ENCODE measurements at places on chromosomes 4 and X.

- DNase-seq = no peak
These were observed 236.7 kb downstream of the NR3C2 start for GRCh38 chr4:148205476-148205875.

DNA sequence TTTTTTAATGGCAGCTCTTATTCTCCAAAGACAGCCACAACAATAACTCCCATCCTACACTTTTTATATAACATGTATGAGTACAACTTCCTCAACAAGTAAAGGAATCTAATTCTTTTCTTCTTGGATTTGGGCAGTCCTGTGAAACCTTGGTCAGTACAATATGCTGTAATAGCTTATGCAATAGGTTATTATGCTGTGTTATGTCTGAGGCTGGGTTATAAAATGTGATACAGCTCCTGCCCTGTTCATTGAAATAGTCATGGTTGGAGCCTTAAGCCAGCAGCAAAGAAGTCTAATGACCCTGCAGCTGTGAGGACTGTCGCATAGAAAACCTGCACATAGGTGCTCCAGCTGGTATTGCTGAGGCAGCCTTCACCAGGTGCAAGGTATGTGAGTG is 215.8 kb upstream of the RASGEF1B start:
- no peak for DNase-seq

GRCh38 chr4:83083925-83084475 is 30.5 kb downstream of the PLAC8 start:
- no peak for DNase-seq

GRCh38 chr4:177376024-177376423 is 66.2 kb downstream of the AGA start:
- DNase-seq = peak; percentile 25

DNA sequence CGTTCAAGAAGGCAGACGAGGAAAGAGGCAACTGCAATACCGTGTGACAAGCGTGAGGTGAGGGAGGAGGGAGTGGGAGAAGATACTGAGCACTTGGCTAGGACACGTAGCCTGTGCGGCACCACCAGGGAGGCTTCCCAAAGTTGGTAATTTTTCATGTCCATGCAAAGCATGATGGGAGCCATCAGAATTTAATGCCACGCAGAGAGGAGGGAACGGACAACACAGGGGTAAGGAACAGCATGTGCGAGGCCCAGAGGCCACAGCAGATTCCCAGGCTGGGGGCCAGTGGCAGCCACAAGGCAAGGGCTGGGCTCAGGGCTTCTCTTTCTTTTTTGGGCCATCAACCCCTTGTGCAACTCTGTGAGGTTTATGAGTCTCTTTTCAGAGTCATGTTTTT is 11.0 kb upstream of the CLDN24 start:
- DNase-seq = no peak

GRCh38 chr4:107497054-107497453 is 223.0 kb downstream of the PAPSS1 start:
- no peak for DNase-seq

GRCh38 chr4:145440292-145441007 is 41.2 kb upstream of the SMAD1 start:
- DNase-seq = no peak

DNA sequence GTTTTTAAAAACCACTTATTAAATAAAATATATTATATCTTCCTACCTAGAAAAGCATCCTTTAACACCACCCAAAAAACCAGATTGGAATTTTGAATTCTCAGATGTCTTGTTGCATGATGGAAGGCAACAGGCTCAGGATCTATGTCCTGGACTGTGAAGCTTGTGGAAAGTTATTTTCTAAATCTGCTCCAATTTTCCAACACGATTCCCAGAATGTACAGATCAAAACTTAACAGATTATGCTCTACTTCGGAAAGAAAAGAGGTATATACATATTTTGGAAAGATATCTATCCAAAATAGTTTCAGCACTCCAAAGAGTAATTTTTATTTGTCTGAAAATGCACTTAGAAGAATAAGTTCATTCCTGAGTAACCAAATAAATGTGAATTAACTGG is 291.7 kb upstream of the EMCN start:
- DNase-seq = no peak

DNA sequence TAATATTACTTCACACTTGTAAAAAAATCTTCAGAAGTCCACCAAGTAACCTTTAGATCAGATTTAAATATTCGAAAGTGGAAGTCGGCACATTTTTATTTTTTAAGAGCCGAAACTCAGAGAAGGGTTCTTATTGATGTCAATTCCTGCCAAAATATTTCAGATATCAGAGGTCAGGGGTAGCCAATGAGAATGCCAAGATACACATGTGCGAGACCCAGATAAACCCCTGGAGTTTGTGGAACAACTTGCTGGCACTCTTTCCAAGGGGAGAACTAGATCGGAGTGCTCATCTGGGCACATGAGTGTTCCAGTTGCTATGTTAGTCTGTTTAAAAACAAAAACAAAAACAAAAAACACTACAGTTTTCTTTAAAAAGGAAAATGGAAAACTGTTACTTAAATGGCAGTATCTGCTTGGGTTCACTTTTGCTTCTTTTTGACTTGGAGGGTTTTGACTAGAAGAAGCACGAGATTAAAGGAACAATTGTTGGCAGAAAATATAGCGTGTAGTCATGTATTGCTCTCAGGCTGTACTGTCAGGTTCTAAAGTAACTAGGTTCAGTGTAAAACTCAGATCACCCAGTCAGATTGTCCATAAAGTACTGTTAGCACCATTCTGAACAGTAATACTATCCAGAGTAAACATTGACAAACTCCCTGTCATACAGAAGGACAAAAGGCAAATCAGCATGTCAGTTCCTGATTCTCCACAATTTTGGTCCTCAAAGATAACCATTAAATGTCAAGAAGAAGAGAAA is 188.0 kb upstream of the PACRGL start:
- no peak for DNase-seq

- DNase-seq = no peak
These were observed 24.9 kb downstream of the DOCK11 start for GRCh38 chrX:118520216-118521206.

DNA sequence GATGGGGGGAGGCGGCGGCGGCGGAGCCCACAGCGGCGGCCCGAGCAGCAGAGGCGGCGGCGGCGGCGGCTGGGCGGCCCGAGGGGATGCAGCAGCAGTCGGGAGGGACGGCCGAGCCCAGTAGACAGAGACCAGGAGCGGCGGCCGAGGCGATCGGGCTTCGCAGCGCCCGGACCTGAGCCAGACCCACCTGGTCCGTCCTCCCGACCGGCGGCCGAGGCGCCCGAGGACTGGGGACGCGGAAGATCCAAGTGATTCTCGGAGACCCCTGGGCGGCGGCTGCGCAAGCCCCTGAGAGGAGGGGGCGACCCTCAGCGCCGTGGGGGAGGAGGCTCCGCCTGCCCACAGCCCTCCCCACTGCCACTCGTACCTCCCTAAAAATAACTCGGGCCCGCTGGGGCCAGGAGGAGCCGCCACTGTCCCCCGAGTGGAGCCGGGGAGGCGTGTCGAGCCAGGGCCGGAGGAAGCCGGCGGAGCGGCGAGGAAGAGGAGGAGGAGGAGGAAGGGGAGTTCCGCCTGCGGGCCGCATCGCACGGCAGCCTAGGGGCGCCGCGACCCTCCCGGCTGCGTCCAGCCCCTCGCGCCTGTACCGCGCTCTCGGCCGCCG is 608 bp downstream of the RAPGEF2 start:
- DNase-seq = peak; percentile 22

DNA sequence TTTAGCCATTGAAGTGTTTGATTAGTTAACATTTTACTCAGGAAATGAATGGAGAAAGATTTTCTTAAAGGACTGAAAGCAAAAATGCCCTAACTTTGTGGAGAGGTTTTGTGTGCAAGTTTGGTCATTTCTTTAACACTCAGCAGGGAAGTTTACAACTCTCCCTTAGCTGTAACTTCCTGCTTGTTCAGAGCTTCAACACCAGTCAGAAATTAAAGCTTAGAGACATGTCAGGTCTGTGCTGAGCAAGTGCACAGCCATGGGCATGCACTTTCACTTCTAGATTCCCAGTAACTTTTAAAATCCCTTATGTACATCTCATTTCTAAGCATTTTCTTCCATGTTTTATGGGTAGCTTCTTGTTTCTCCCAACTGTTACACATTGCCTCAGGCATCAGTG is 326.0 kb downstream of the ACTRT1 start:
- no peak for DNase-seq

GRCh38 chr4:78218260-78218659 is 161.1 kb downstream of the FRAS1 start:
- DNase-seq = no peak

GRCh38 chr4:173509036-173510001 is 20.7 kb downstream of the HAND2 start:
- DNase-seq = no peak

- no peak for DNase-seq
These were observed 544.8 kb upstream of the ADGRL3 start for GRCh38 chr4:60655356-60655755.

GRCh38 chr4:70269674-70270073 is 27.3 kb downstream of the CSN3 start:
- DNase-seq = peak; percentile 48

- no peak for DNase-seq
These were observed 70.1 kb upstream of the TMLHE start for GRCh38 chrX:155682834-155683233.

- no peak for DNase-seq
These were observed 173.4 kb downstream of the DHRSX start for GRCh38 chrX:2327423-2327822.

DNA sequence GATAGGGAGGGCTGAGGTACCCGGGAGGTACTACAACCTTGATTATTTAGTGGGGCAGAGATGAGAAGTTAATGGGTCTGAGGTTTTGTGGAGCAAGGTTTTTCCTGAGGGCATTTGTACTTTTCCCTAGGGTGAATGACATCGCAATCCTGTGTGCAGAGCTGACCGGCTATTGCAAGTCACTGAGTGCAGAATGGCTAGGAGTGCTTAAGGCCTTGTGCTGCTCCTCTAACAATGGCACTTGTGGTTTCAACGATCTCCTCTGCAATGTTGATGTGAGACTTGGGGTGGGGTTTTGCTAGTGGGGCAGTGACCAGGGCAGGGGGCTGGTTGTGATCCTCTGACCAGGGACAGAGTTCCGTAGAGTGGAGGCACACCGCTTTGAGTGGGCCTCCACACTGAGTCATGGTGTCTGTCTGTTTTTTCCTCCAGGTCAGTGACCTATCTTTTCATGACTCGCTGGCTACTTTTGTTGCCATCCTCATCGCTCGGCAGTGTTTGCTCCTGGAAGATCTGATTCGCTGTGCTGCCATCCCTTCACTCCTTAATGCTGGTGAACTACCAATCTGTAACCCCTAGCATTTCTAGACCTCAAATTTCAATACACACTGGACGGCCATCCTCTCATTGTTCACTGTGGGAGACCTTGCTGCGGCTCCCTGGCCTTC is 9.9 kb downstream of the MED12 start:
- DNase-seq = no peak

DNA sequence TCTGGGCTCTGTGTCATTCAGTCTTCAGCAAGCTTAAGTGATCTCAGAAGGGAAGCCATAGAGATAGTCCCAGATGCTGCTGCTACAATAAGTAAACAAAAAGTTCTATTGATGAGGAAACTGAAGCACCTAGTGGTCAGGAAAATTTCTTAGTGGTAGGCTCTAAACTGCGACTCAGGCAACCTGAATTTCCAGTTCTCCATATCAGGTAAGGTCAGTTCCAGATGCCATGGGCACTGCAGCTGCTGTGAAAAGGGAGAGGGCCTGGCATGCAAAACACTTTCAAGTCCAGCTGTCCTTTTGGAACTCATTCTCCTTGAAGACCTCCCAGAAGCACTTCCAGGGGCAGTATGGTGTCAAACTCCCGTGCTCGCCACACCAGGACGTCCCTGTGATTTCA is 46.2 kb downstream of the REELD1 start:
- DNase-seq = no peak

DNA sequence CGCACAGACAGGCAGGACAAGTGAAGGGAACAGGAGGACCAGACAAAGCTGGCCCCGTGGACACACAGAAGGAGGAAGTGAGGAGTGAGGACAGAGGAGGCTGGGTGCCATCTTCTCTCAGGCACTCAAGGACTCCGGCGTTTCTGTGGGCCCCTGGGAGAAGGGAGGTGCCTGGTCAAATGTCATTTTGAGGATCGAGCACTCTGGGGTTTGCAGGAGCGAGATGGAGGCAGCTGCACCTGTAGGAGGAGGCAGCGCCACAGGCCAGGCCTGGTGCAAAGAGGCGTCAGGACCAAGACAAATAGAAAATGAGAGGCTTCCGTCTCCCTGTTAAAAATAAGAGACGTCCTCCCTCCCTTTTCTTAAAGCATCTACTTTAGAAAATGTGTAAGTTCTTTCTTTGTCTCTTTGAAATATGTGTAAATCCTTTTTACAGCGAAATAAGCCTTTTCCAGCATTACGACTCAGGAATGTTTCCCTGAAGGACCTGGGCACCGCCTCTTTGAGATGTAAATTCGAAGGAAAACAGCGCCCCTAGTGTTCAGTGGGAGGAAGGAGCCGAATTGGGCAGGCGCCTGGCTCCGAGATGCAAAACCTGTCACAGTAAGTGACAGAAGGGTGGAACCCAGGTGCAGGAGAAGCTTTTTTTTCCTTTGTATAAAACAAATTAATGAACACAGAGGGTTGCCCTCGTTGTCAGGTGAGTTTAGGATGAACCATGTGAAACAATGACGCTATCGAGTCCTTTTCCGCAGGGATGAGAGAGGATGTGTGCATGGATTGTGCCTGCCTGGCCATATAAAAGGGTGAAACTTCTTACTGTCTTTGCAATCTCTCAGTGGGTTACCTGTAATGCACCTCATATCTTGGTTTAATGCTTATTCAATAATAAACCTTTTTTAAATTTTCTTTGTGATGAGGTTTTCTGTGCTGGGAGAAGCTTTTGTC is 1.4 kb upstream of the C4orf50 start:
- peak; percentile 66 for DNase-seq

DNA sequence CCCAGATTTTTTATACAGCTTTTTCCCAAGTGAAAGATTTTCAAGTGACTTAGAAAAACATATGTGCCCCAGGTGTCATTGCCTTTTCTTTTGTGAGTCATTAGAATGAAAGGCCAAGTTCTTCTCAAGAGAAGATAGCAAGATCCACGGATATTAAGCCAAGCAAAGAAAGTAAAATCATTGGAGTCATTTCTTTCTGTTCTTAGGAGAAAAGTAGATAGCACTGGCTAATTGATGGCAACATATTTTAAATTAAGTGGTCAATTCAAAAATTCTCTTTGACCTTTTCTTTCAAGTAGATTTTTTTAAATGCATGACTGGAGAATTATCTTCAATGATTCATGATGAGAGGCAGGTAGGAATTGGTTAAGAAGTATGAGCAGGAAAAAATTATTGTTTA is 94.4 kb downstream of the HHIP start:
- DNase-seq = no peak

DNA sequence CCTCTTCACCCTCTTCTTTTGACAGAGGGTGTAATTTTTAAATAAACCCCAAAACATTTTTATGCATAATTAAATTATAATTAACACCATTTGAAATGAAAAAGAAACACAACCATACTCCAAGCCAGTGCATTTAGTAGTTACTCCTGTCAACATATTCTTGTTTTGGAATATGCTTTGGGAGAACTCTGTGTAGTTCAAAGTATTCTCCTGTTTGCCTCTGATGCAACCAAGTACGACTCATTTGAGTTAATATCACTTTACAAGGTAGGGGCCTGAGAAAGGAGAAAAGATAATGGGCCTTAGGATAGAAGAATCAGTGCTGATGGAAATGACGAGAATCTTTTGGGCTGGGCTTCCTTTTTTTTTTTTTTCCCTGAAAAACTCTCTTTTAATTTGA is 2.7 kb downstream of the PTPN13 start:
- no peak for DNase-seq

Measured in SK-MEL-5 (cell line).